T-helper 17 cell (primary cell): ENCODE measurements at places on chromosomes 16 and 17. TPM values are rescaled to one million over a fixed set of nuclear protein-coding genes. Genes with fewer than 3 reads are reported as not detected.

The HOXB9 gene
- 0.16 TPM for total RNA-seq

The CFAP97D1 gene
- not detected for total RNA-seq

The ACE gene
- total RNA-seq: 11.6 TPM

- no peak for DNase-seq
Observed at GRCh38 chr17:62657690-62658089, 30.2 kb downstream of the MRC2 start.

- no peak for DNase-seq
Observed at GRCh38 chr17:36204724-36205500, 6.0 kb upstream of the CCL4L2 start.
